Peyer's patch (tissue), 4 donors: ENCODE measurements at places on chromosomes 3 and 15. TPM values are rescaled to one million over a fixed set of nuclear protein-coding genes. Genes with fewer than 3 reads are reported as not detected.

DNA sequence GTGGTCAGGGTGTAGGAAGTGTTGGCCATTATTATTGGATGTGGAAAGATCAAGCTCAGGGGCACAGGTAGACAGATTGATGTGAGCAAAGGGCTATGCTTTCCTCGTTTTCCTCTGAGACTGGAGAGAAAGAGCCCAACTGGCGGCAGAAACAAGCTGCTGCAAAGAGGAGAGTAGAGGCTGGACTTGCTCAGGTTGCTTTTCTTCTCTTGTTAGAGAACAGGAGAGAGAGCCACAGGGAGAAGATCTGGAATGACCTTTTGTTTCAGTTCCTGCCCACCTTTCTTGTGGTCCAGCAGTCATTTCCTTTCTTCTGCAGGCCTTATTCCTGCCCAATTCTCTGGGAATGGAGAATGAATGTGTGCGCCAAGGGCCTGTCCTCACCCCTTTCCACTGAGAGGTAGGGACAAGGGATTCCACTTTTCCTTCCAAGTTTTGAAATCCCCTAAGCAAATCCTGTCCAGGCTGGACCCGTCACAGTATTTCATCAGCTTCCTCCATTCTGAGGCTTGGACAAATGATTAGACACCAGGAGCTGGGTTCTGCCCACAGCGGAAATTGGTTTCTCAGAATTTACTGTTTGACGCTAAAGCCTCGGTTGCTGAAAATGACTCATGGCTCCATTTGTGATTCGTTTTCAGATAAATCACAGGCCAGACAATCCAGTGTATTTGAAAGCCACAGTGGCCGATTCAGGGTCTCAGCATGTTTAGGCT is 16.1 kb downstream of the ZNF80 start:
- no peaks in the 10 kb centered on the region for H3K27me3 ChIP-seq
- H3K4me1 ChIP-seq: no peaks in the 10 kb centered on the region
- no peaks in the 10 kb centered on the region for H3K36me3 ChIP-seq
- H3K27ac ChIP-seq: peak overlapping the region; percentile 48
- H3K4me3 ChIP-seq: no peak overlapping the region

DNA sequence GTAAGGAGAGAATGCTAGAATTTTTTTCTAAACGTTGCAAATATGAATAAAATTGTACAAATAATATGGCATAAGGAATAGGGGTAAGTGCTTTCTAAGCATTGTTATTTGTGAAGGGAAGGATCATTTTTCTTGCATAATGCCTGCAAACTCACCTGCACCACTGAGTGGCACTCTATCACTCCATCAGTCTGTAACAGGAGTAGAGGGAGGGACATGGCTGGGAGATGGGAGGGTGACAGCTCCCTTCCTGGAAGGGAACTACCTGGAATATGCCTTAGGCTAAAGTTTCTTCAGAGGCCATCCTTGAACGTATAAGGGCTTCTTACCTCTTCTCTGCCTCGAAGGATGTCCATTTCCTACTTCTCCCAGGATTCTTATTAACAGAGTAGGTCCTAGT is 3.0 kb downstream of the NAALADL2 start:
- no peak overlapping the region for H3K27ac ChIP-seq
- H3K27me3 ChIP-seq: no peaks in the 10 kb centered on the region
- no peaks in the 10 kb centered on the region for H3K36me3 ChIP-seq

DNA sequence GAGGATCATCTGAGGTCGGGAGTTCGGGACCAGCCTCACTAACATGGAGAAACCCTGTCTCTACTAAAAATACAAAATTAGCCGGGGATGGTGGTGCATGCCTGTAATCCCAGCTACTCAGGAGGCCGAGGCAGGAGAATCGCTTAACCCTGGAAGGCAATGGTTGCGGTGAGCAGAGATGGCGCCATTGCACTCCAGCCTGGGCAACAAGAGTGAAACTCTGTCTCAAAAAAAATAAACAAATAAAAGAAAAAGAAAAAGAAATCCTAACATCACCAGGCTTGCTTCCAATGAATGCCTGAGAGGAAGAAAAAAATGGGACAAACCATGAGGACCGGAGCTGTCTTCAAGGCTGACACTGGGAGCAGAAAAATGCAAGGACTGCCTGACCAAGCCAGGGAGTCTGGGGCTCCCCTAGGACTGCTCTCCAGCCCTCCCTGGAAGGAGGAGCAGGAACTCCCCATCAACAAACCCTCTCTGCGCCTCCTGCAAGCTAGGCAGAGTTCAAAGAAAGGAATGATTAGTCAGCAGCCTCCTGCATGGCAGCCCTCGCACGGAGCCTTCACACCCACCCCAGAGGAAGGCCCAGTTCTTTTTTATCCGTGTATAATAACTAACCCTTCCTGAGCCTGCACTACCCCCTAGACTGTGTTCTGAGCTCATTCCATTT is 55.4 kb downstream of the NUP210 start:
- DNase-seq: no peak
- H3K4me3 ChIP-seq: no peak overlapping the region
- H3K27me3 ChIP-seq: no peaks in the 10 kb centered on the region
- no peak overlapping the region for H3K27ac ChIP-seq
- no peaks in the 10 kb centered on the region for H3K36me3 ChIP-seq

DNA sequence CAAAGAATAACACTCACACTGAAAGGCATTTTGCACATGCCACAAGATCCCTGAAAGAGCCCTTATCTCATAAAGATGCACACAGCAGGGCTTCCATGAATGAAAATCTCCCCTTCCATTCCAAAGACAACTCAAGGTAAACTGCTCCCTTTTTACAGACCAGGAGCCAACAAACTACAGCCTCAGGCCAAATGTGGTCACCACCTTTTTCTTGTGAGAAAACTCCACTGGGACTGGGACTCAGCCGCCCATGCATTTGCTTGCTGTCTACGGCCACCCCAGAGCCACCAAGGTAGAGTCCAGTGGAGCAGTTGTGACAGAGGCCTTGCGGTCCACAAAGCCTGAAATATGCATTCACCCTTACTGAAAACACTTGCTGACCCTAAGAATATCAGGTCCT is 334.8 kb downstream of the OCA2 start:
- DNase-seq: no peak
- H3K27ac ChIP-seq: no peak overlapping the region
- H3K4me3 ChIP-seq: no peak overlapping the region
- no peaks in the 10 kb centered on the region for H3K27me3 ChIP-seq
- no peaks in the 10 kb centered on the region for H3K36me3 ChIP-seq

GRCh38 chr3:119295816-119296726 is 1.9 kb downstream of the ARHGAP31 start:
- peaks cover 14% of the 10 kb centered on the region for H3K4me1 ChIP-seq
- DNase-seq: no peak
- H3K36me3 ChIP-seq: no peaks in the 10 kb centered on the region

GRCh38 chr3:77052051-77052501 is 12.2 kb downstream of the ROBO2 start:
- H3K4me3 ChIP-seq: no peak overlapping the region
- H3K27me3 ChIP-seq: no peaks in the 10 kb centered on the region
- H3K27ac ChIP-seq: no peak overlapping the region
- H3K36me3 ChIP-seq: no peaks in the 10 kb centered on the region
- no peaks in the 10 kb centered on the region for H3K4me1 ChIP-seq

The DNASE1L3 gene
- total RNA-seq: 2.5 TPM

The DUOXA1 gene
- total RNA-seq: not detected

The MORC1 gene
- total RNA-seq: not detected
